ENCODE measurements at places on chromosomes 4 and X. TPM values are rescaled to one million over a fixed set of nuclear protein-coding genes. Genes with fewer than 3 reads are reported as not detected.

Gene HPRT1
- total RNA-seq, result 9.4 TPM

Gene LNX1
- total RNA-seq, result 2.4 TPM

GRCh38 chr4:95219109-95219508 lies 329.7 kb downstream of the UNC5C start:
- no peaks in the 10 kb centered on the region for H3K27me3 ChIP-seq
- no peak overlapping the region for H3K4me3 ChIP-seq
- no peak overlapping the region for H3K27ac ChIP-seq

Gene RHOXF1
- 0.09 TPM for total RNA-seq

Gene FAM241A
- 1.9 TPM for total RNA-seq
